ENCODE measurements at places on chromosomes 5 and 9.
A peak's percentile ranks its signal among the peaks of the same experiment; 100 is the strongest.

- DNase-seq: no peak
Observed at GRCh38 chr5:146440870-146441495, 6.2 kb upstream of the TCERG1 start.

- DNase-seq: no peak
Observed at GRCh38 chr9:117355542-117355941, 59.3 kb downstream of the ASTN2 start.

DNA sequence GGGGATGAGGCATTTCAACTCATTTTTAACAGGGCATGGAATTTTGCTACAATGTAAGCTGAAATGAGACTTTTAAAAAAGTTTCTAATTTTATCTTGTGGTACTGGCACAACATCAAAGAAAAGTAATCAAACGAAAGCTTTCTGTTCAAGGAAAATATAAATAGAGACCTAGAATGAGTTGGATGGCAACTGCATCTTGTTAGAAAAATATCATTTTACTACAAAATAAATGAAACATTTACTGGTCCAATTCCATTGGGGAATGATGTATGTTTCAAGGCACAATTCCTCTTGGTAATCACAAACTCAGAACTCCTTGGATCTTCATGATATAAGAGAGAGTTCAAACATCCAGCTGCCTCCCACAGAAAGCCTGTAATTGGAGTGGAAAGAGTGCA, 102.8 kb downstream of the HMHB1 start:
- DNase-seq: no peak

DNA sequence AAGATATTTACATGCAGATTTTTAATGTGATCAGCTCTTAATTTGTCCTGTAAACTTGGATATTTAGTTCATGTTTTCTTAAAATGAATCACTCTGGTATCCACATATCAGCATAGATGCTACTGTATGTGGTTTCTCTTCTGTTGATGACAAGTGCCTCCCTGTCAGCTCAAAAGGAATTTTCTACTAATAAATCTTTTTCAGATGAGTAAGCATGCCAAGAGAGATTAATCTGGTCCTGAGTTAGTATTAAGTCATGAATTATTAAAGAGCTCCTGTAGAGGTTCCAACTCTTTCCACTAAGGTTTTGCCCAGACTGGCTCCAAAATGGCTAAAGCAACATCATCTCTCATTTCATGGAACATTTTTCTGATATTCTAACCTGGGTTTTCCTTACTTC, 129.2 kb downstream of the GOLPH3 start:
- DNase-seq: peak; percentile 94

DNA sequence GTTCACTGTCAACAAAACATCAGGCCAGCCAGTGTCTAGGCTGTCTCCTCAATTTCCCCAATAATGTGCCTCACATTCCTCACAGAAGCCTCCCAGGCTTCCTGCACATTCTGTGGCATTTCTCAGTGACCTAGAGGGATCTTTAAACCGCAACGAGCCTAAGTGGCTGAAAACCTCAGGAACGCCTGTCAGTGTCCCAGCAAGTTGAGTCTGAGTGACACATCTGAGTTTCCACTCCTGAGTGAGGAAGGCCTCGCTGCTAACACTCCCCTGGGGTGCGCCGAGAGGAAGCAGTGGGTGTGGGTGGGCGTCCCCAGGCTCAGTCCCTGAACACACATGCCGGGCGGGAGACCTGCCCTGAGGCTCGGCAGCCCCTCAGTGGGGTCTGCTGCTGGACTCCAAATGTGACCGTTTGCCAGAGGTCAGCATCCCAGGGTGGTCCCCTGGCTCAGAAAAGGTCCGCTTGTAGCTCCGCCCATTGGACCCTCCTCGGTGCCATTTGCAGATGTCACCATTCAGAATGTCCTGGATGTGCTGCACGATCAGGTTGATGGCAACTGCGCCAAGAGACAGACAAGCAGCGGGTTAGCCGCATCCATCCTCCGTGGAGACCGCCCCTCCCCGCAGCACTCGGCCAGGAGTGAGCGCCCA, 6.3 kb downstream of the UCK1 start:
- no peak for DNase-seq

GRCh38 chr5:165272436-165272835, 1767.0 kb downstream of the MAT2B start:
- DNase-seq: no peak

DNA sequence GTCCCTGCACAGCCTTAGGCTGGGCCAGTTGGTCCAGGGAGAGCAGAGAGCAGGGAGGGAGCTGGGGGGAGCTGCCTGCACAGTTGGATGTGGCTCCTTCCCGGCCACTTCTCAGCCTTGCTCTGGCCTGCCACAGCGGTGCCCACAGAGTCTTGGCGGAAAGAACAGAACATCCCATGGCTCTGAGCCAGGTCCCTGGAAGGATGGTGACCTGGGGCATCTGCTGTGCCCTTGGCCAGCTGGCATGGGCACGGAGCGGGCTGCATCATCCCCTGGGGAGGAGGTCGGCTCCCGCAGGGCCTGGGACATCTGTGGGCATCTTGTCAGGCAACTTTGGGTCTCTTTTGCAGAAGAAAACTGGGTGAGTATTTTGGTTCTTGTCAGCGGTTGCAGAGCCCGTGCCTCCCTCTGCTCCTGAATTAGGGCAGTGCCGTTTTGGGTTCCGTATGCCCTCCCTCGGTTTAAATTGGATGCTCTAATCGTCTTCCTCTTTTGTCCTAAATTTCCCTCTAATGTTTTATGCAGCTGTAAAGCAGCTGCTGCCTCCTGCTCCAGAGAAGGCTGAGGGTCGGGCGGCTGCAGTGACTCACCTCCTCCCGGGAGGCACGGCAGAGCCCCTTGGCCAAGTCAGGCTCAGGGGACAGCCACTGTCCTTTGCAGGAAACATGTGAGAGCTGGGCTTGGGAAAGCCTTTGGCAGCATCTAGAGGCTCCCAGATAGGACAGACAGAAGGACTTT, 10.5 kb upstream of the NACC2 start:
- no peak for DNase-seq

GRCh38 chr5:567664-568060, 43.4 kb upstream of the SLC9A3 start:
- DNase-seq: no peak
